ENCODE measurements at places on chromosomes 5 and 9. TPM values are rescaled to one million over a fixed set of nuclear protein-coding genes. Genes with fewer than 3 reads are reported as not detected.
A peak's percentile ranks its signal among the peaks of the same experiment; 100 is the strongest.

DBH gene
- total RNA-seq = not detected

GRCh38 chr5:143713047-143714003 is 98.6 kb upstream of the HMHB1 start:
- peak; percentile 94 for DNase-seq

DNA sequence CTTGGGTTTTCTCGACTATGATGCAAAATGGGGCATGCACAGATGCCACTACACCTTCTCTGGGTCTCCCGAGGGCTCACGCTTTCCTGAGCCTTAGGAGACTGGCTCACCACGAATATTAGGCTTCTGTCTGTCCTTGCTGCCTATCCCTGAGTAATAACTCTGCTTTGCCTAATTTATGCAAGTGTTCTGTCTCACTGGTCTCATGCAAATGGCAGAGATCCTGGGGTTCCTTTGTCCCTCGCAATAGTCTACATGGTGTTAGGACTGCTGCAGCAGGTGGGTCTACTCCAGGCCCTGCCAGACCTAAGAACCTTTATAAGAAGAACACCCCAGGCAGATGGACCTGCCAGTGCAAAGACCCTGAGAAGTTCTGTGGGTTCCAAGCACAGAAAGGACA is 72.3 kb upstream of the HRH2 start:
- no peak for DNase-seq

GRCh38 chr9:82721593-82721992 is 341.3 kb downstream of the RASEF start:
- DNase-seq = no peak

DNA sequence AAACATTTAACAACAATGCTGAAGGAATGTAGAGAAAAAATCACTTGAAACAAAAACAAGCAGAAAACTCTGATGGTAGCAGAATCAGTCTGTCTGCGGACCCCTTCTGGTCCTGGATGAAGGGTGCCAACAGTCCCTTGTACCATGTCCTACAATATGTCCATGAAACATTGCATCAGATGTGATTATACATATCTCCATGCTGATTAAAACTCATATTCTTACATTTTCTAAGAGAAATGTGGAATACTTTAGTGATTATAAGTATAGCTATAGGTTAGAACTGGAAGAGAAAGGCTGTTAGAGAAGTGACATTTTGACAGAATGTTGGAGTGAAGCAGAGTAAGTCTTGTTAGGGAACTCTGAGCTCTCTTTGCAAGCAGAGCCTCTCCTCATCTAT is 286.1 kb downstream of the SH3GL2 start:
- no peak for DNase-seq

GRCh38 chr5:158640593-158640980 is 459.1 kb downstream of the EBF1 start:
- DNase-seq = no peak

DNA sequence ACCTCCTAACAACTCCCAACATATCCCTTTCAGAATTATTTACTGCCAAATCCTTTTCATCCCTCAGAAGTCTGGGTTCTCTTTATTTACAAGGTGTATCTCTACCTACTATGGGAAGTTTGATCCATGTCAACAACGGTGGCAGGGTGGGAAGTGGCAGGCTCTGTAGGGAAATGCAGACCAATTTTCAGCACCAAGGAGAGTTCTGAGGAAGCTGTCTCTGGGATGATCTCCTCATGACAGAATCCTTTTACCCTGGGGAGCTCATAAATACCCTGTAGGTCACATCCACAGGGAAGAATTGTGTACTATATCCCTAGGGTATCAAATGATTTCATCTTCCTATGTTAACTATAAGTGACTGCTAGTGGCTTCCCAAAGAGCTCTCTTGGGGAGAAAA is 107.8 kb upstream of the NEK6 start:
- no peak for DNase-seq

DNA sequence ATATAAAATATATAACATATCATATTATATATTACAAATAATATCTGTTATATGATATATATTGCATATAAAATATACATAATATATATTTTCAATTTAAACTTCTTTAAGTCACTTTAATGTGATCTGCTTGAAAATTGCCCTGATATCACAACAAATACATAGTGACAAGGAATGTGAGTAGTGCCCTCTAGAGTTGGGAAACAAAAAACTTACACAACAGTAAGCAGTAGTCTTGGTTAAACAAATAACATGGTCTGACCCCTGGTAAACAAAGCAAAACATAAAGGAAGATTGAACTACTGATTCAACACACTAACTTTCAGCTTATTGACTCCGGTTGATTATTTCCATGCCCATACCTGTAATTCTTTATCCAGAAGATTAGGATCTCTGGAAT is 188.3 kb upstream of the NMUR2 start:
- no peak for DNase-seq

GRCh38 chr9:91258451-91258850 is 103.3 kb downstream of the AUH start:
- peak; percentile 34 for DNase-seq

KLF9 gene
- total RNA-seq = 1.4 TPM

SEPTIN8 gene
- total RNA-seq = 39.2 TPM

AIF1L gene
- 19.9 TPM for total RNA-seq

Measured in muscle of leg (tissue), 16 donors.